ENCODE measurements at places on chromosomes 2 and 18.

GRCh38 chr2:1731963-1732768 is 12.1 kb downstream of the PXDN start:
- DNase-seq, result peak; percentile 73

DNA sequence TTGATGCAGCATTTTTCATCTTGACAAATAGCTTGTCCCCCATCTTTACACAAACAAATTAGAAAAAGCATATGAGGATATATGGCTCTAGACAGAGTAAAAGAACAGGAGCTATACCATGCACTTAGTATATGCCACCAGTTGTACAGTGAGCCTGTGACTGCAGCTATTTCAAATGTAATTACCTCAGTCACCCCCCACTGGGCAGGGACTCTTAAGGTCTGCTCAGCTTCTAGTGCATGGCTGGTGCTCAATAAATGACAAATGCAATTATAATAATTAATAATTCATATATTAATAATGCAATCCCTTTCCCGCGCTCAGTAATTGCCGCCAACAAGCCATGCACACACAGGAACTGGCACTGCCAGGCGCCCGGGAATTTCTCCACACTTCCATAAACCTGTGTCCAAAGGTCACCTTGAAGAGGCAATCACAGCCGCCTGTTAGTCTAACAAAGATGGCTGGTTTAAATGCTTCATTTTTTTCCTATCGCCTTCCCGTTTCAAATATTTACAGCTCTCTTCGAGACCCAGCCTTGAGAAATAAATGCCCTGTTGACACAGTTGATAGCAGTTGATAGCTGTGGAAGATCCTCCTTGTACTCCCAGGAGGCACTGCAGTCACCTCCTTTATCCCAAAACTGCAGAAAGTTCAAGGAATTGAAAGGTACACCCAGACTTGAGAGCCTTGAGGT is 156.6 kb downstream of the INO80D start:
- no peak for DNase-seq

GRCh38 chr2:104050656-104051242 is 803.2 kb upstream of the POU3F3 start:
- no peak for DNase-seq

- DNase-seq, result no peak
Measured at GRCh38 chr2:206515580-206515979, 72.2 kb downstream of the ADAM23 start.

Measured in left forelimb (tissue), 1 donor.